ENCODE measurements at places on chromosomes 1 and 21.
A peak's percentile ranks its signal among the peaks of the same experiment; 100 is the strongest.

DNA sequence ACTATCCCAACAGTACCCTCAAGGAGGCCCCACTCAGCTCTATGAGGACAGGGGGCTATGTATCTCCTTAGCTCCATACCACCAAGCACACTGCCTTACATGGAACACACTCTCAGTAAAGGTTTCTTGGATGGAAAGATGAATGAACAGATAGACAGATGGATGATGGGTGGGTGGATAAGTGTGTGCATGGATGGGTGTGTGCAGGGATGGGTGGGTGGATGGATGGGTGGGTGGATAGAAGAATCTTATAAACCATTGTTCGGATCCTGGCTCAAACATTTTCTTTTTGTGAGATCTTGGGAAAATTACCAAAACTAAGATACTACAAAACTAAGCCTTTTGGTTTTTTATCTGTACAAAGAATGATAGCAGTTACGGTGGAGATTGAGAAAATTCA lies 111.0 kb upstream of the NFIA start:
- no peak for DNase-seq

DNA sequence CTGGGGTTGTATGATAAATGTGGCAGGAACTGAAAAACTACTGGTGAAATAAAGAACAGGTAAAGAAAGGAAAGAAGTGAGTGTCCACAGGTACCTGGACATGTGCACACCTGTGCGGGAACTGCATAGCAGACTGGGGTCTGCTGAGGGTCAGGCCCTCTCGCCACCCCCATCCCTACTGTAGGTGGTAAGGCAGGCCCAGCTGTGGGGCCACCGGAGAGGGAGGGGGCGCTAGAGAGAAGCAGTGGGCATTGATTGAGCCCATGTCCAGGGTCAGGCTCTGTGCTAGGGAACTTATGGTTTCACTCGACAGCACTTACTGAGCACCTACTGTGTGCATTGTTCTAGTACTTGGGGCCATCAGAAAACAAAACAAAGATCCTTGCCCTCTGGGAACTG lies 400.5 kb downstream of the MATN1 start:
- no peak for DNase-seq

DNA sequence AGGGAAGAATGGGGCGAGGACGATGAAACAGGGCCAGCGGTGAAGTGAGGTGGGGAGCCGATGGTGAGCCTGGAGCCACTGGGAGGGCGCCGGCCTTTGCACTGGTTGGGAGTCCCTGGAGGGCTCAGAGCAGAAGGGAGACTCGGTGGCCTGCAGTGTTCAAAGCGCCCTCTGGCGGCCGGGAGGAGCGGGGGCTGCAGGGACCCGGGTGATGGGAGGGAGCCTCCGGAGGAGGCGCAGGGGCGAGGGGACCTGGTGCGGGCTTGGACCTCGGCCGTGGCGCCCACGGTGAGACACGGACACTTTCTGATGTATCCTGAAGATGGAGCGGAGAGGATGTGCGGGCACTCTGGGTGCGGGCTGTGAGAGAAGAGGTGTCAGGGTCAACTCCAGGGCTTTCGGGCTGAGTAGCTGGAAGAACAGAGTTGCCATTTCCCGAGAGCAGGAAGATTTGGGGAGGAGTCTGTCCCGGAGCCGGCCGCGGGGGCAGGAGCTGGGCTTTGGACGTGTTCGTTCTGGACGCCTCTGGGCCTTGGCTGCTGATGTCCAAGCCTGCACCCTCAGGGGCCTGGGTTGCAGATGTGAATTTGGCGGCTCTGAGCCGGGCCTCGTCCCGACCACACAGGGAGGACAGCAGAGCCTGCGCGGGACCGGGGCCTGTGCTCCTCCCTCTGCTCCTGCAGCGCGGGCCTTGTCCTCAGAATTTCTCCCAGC lies 29.7 kb downstream of the HEYL start:
- DNase-seq = no peak

DNA sequence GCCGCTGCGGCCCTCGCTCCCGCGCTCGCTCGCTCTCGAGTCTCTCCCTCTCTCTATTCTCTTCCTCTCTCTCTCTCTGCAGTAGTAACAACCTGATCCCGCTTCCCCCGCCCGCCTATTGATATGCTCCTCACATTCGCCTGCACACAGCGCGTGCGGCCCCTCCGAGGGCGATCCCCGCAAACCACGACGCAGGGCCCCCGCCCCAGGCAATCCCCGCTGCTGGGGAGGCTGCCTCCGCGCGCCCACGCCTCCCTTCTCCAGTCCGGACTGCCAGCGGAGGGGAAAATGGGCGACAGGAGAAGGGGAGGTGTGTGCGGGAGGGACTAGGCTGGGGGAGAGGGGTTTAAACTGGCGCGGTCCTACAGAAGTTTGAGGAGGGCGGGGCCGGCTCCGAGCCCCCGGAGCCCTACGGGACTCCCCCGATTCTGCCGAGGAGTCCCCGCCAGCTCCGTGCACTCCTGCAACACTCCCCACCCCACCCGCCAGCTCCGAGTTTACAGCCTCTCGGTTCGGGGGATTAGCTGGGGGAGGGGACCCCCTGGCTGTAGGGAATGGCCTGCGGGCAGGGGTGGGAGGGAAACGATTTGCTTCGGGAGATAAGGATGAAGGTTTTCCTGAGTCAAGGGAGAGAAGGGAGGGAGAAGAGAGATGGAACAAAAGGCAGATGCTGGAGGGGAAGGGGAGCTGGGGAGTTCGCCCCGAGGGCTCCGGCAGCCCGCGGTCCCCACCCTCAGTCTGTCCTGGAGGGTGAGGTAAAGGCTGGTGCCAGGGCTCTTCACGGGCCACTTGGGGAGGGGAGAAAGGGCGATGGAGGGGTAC lies 66.6 kb downstream of the SYT2 start:
- no peak for DNase-seq

- DNase-seq = no peak
Observed at GRCh38 chr1:48084826-48085225, 87.6 kb upstream of the TRABD2B start.

GRCh38 chr1:182149411-182149965 lies 88.0 kb upstream of the ZNF648 start:
- no peak for DNase-seq

DNA sequence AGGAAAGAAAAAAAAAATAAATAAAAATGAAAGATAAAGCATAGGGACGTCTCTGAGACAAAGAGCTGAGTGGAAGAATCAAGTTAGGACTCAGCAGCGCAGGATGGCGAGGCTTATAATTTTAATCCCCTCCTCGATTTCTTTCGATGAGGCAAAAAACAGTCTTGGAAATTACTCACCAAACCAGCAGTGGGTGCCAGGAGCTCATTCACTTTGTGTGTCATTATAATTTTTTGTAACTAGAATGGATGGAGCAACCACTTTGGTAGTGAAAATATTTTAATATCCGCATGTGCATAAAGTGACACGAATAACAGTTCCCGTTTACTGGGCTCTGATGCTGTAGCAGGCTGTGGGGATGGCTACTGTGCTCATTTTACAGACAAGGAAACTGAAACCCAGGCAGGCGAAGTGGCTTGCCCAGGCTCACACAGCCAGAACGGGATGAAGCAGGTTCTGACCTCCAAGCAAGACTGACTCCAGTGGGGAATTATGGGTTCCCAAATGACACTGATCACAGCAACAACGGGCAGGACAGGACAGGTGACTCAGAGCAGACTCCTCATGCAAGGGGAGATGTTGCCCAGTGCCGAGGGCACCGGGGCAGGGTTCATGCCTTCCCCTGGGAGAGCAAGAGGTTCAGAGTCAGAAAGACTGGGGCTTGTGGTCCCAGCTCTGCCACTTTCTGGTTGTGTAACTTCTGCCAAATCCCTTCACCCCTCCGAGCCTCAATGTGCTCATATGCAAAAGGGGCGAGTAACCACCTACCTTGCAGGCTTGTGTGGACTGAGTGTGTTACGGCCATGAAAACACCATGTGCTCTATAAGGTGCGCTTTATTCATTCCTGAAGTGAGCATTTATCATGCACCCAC lies 63.6 kb downstream of the RUNX3 start:
- DNase-seq = no peak

GRCh38 chr1:94237291-94238226 lies at the start of gene ARHGAP29:
TSS of gene ARHGAP29 (minus strand) at chr1:94237584. CDS start at chr1:94231611, 5,973 bp downstream.
- DNase-seq = peak; percentile 55

- DNase-seq = no peak
Observed at GRCh38 chr21:14076143-14076806, 134.5 kb downstream of the LIPI start.

- no peak for DNase-seq
Observed at GRCh38 chr1:7555391-7556185, 215.5 kb upstream of the VAMP3 start.

DNA sequence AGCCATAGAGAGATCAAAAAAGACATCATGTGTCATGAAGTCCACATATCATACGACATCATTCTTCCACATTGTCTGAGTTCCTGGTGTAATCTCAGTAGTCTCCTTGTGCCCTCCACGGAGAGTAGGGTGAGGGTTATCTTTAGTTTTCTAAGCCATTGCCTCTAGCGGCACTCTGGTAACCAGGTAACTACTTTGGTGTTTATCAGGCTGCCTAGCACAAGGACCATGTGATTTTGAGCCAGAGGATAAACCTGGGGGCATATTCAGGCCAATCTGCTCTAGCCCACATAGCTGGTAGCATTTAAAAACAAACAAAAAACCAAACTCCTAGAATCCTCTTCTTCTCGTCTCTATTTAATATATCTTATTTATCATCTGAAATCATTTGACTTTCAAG lies 147.4 kb downstream of the GDAP2 start:
- no peak for DNase-seq

- DNase-seq = no peak
Observed at GRCh38 chr1:41427916-41428737, 56.4 kb downstream of the EDN2 start.

GRCh38 chr1:32246888-32247273 lies at the start of gene FAM167B:
TSS of gene FAM167B (plus strand) at chr1:32247222. CDS start at chr1:32247422, 200 bp downstream.
- DNase-seq = no peak

DNA sequence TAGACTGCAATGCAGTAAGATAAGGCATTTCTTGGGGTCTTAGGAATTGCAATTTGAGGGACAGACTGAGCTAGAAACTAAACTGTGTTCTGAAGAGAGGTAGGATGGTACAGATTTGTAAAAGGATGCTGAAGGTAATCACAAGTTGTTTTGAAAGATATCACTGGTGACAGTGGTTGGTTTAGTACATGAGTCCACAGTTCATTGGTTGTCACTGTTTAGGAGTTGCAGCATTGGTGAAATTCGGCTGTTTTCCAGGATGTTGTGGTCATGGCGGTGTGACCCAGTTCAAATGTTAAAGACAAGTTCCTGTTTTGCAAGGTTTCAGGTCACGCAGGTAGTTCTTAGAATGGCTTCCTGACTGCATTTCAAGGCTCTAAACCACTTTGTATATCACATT lies 292.8 kb upstream of the B3GALT2 start:
- no peak for DNase-seq

GRCh38 chr1:10867138-10867721 lies 70.8 kb upstream of the CASZ1 start:
- DNase-seq = peak; percentile 58

- no peak for DNase-seq
Observed at GRCh38 chr1:71023515-71023914, 24.1 kb downstream of the PTGER3 start.

DNA sequence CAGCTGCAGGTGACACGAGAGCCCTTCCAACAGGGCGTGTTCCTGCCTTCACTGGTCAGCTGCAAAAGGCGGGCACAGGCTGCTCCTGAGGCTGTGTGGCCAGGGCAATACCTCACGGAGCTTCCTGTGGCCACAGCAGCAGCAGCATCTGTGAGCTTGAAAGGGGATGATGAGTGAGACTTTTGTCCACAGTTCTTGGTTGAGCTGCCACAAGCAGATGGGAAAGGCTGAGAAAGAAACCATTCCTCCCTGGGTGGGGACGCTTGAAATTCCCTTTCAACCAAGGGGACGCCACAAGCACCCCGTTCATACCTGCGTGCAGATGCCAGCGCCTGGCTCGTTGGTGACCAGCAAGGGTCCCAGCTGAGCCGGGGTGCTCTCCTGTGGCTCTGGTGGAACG lies 37.6 kb downstream of the B3GALT5 start:
- no peak for DNase-seq

- peak; percentile 50 for DNase-seq
Observed at GRCh38 chr1:31306278-31306677, 9.4 kb downstream of the ZCCHC17 start.

DNA sequence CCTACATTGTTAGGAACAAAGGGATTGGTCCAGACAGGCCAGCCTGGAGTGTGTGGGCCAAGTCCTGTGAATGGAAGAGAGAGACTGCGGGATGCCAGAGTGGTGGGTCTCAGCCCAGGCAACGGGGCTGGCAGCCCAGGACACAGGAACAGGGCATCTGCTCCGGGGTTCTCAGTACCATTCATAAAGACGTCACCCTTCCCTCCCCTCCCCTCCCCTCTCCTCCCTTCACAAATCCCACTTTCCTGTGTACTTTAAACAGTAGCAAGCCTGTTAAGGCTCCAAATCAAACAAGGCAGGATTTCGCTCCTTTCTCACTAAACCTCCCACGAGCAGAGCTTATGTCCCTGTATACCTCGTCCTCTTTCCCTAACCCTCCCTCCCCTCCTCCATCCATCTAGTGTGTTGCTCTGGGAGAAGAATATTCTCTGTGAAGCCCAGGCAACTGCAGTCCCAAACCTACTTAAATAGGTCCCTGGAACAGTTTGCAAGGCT lies 4.2 kb upstream of the PLXNA2 start:
- no peak for DNase-seq

DNA sequence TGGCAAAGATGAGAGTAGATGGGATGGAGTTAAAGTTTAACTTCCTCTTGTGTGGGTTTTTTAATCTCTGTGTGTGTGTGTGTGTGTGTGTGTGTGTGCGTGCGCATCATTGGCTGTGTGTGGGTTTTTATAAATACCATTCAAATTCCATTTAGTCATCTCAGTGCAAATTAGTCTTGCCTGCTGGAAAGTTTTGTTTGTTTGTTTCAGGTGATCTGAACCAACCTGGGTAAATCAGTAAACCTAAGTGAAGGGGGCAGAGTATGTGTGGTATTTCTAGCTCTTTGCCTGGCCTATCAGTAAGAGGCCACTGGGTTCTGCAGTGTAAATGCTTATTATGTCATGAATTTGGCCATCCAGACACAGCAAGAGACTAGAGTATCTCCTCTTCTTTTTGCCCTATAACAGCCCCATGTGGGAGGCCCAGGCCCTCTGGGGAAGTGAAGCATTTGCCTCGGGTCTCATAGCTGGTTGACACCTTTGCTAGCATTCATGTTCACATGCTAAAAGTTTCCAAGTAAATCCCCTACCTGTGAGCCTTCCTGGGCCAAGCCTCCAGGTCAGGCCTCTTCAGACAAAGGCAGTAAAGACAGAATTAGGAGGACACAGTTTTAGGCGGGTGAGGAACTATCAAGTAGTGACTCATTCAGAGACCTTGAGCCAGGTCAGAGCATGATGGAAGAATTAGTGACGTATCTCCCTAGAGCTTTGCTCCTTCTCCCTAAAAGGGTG lies 14.7 kb downstream of the INTS3 start:
- no peak for DNase-seq

- DNase-seq = no peak
Observed at GRCh38 chr1:234854645-234855039, 244.7 kb upstream of the IRF2BP2 start.

DNA sequence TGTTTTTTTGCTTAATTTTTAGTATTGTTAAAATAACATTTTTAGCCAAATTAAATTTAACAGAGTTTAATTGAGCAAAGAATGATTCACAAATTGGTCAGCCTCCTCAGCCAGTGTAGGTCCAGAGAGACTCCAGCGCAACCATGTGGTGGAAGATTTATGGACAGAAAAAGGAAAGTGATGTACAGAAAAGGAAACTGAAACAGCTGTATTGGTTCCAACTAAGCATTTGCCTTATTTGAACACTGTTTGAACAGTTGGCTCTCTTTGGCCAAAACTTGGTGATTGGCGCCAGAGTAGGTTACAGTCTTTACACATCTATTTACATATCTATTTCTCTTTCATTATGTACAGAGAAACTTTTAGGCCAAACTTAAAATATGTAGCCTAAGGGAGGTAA lies 19.4 kb downstream of the RPS6KC1 start:
- peak; percentile 12 for DNase-seq

- no peak for DNase-seq
Observed at GRCh38 chr1:21537932-21538630, 28.9 kb downstream of the ALPL start.
